COLO829 (cell line): ENCODE measurements at places on chromosomes 16 and 17.

DNA sequence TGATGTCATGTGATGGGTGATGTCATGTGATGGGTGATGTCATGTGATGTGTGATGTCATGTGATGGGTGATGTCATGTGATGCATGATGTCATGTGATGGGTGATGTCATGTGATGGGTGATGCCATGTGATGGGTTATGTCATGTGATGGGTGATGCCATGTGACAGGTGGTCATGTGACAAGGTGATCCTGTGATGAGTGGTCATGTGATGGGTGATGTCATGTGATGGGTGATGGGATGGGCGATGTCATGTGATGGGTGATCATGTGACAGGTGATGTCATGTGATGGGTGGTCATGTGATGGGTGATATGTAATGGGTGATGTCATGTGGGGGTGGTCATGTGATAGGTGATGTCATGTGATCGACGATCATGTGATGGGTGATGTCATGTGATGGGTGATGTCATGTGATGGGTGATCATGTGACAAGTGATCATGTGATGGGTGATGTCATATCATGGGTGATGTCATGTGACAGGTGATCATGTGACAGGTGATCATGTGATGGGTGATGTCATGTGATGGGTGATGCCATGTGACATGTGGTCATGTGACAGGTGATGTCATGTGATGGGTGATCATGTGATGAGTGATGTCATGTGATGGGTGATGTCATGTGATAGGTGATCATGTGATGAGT, 17.2 kb downstream of the CD300LB start:
- peak; percentile 17 for DNase-seq

DNA sequence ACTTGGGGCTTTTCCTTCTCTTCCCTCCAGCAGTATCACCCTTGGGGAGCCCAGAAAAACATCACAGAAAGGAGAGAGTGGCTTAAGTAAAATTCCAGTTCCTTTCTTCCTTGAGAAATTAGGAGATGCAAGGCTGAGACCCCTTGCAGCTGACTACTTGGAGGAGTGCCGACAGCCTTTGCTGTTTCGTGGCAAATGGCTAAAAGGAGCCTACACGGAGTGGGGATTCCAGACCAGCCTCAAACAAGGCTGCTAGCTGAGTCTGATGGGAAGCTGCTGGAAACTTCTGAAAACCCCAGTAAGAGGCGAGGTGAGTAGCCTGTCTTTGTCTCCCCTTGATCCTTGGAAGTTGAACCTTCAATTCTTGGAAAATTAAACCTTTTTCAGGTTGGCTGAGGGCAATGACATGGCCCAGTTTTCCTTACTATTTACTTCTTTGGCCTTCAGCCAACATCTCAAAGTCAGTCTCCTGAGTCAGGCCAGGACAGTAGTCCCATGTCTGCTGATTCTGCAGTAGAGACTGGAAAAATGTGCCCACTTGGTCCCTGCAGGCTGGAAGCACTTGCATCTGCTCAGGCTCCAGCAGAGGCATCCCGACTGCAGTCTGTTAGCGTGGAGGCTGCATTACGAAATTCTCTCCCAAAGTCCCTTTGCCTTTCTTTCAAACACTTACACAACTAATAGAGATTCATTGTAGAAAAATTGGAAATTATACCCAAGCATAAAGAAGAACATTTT, 23.4 kb downstream of the SMIM36 start:
- DNase-seq: no peak

DNA sequence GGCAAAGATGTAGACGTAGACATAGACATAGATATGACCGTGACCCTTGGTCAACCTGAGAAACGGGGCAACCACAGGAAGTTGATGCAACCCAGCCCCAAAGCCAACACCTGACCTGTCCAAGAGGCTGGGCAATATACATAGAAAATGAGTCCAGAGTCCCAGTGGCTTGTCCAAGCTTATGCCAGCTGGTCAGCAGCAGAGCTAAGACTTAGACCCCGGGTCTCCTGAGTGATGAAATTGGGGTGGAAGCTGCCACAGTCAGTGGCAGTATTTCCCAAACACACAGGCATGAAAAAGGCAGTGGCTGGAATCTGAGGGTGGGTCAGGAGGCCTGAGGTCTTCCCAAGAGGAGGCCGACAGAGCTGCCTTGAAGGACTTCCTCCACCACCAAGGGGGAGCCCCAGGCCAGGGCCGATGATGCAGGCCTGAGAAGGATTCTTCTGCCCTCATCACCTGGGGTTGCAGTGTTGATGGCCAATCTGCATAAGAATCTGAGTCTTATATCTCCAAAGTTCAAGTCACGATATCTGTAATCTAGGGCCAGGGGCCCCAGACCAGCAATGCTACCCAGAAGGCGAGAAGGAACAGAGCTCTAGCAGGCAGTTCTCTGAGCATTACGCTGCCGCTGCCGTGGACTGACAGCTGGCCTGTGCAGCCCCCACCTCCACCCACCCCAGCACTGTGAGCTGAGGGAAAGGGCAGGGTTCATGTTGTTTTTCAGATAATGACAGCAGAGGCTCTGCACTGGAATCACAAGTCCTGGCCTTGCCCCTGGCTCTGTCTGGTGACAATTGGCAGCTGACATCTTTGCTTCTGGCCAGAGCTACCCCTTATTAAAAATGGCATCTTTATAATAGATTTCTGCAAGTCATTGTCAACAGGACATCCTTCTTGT, 72.7 kb downstream of the GNAO1 start:
- no peak for DNase-seq

GRCh38 chr16:58154345-58154744, 25.2 kb upstream of the CFAP20 start:
- no peak for DNase-seq

GRCh38 chr16:1333149-1333812, at the start of gene BAIAP3:
Gene BAIAP3, plus strand, starts transcription at chr16:1333645. Its CDS starts 4,905 bp downstream, at chr16:1338550.
- DNase-seq: peak; percentile 53

DNA sequence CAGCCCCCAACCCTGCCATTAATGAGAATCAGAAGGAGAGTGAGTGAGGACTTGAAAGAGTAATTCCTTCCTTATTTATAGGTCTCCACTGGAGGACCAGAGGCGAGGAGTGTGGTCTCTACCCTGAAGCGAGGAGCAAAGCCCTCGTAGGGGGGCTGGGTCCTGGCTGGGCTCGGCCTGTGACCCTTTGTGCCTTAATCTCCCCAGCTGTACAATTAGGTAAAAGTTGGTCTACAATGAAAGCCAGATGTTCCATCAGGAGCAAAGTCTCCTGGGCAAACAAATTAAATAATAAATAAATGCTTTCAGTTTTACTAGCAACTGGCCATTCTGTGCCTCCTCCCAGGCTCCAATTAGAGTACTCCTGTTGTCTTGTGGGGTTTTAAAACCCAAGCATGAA, 523.5 kb upstream of the SALL1 start:
- no peak for DNase-seq

DNA sequence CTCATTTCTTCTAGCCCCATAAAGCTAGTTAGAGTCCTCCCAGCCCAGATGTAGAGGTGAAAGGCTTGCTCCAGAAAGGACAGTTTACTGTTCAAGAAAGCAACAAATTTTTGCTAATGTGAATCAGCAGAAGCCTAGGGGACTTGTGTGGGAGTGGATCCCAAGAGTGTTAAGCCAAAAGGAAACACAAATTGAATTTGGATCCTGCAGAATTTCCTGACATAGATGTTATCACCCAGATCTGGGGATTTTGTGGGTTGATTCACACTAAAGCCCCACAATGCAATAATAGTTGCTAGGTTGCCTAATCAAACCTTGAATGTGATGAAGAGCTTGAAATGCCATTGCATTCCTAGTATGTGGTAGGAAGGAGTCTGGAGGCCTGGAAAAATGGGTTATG, 135.2 kb upstream of the HS3ST3A1 start:
- DNase-seq: no peak

DNA sequence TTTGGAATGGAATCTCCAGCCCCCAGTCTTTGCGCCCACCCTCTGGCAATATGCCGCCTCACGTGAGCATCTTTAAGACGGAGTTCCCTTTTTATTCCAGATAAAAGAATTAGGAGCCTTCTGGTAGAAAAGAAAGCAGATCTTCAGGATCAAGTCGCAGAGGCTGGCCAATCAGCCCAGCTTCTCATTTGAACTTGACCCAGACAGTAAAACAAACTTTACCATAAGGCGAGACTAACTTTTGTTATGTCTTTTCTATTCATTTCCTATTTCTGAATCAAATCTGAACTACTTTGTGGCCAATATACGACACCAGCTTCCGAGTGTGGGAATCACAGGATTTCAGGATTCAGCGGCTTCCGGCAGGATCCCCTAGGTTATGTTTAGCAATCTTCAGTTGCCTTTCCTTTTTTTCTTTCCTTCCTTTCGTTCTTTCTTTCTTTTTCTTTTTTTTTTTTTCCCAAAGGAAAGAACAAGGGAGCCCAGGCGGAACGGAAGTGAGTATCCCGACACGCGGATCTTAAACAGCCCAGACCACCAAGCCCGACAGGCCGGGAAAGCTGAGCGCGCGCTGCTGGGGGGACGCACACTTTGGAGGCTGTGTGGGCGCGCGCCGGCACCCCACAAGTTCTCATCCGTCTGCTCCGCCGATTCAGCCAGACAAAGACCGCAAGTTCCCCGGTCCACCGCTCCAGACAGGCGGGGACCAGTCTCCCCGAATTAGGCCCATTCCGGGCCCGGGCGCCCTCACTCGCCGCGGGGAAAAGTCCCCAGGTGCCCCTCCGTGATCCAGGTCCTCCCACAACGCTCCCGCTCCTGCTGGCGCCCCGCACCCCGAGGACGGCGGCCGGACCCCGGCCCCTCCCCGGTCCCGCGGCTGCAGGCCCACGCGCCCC, 633 bp downstream of the TBC1D16 start:
- no peak for DNase-seq

- DNase-seq: no peak
Observed at GRCh38 chr16:11398136-11398535, 52.9 kb downstream of the RMI2 start.

DNA sequence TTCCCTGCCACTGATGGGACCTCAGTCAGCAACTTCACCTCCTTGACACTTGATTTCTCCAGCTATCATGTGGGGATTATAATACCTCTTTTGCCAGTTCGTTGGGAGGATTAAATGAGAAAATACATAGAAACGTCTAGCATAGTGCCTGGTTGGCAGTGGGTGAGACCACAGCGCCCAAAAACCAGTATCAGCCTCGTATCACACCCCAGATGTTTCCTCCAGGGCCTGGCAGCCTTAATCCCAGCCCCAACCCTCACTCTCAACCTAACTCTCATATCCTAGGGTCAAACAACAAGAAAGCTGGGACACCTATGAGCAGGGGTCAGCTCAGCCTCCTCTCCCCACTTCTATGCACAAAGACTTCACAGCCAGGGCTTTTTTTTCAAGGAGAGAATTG, 14.0 kb upstream of the C16orf78 start:
- no peak for DNase-seq

DNA sequence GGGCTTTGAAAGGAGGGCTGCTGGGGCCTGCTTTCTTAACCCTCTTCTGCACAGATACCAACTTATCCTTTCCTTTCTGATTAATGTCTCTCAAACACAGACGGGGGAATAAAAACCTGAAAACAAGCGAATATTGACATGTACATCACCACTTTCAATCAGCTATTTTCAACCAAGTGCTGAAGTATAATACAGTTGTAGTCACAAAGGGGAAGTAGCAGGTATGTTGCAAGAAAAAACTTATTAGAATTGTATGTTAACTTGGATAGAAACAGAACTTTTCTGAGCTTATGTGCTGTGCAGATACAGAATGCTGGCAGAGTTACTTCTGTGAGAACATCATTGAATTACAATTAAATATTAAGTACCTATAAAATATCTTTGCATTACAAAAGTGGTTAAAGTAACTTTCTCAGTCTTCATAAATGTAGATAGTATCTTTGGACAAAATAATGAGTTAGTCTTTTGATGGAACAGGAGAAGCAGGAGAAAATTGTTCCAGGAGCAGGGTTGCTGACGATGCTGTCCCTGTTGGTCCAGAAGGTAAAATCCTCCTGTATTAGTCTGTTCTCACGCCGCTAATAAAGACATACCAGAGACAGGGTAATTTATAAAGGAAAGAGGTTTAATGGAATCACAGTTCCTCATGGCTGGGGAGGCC, 59.5 kb downstream of the RPTOR start:
- DNase-seq: no peak

DNA sequence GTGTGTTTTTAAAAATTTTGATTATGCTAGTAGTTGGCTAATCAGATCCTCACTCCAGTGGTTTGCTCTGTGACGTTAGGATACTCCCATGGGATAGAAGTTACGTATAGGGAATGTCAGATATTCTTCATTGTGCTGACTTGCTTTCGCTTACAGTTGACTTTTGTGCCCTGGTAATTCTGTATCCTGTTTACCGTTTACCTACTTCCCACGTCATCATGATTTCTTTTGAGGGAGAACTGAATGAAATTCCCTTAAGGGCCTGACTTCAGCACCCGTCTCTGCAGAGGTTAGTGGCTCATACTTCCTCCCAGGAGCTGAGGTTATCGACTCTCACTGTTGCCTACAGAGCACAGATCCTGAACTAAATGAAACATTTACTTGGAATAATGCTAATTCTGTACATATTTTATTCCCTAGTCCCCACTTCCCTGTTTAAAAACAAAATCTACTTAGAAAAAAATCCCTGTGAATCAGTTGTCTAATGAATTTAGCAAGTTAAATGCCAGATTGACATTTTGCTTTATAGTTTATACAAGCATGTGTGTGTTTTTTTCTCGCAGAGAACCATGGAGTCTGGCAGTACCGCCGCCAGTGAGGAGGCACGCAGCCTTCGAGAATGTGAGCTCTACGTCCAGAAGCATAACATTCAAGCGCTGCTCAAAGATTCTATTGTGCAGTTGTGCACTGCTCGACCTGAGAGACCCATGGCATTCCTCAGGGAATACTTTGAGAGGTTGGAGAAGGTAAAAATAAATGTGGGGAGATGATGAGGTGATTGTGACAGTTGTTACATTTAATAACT, 2.8 kb downstream of the PRKAR1A start:
- DNase-seq: peak; percentile 89

DNA sequence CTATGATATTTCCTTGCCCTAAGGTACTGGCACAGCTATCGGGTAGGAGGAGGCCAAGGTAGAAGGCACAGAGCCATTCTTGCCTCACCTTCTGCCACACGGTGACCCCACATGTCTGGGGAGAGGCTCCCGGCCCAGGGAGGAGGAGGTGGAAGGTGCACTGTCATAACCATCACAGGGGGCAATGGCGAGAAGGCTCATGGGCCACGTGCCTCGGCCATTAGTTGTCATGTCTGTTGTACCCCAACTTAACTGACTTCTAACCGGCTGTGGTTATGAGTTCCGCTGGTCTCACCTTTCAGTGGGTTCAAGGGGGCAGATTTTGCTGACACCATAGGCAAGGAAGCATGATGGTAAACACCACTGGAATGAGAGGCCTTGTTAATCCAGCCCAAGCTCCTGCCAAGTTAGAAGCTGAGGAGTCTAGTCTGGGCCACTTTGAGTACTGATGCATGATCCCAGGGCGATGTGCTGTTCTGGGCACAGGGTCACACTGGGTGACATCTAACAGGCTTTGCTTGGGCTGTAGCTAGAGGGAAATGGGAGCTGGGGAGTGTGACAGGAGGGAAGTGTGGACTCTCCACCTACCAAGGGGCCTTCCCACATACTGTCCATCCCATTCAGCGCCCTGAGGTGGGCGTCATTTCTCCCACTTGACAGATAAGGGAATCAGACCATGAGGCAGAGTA, 39.6 kb downstream of the HLF start:
- DNase-seq: no peak

- no peak for DNase-seq
Observed at GRCh38 chr16:868386-868755, 67.8 kb upstream of the GNG13 start.
